ENCODE measurements at places on chromosomes 1 and 21.
A peak's percentile ranks its signal among the peaks of the same experiment; 100 is the strongest.

GRCh38 chr1:88070956-88071355, 613.1 kb upstream of the PKN2 start:
- DNase-seq = no peak

DNA sequence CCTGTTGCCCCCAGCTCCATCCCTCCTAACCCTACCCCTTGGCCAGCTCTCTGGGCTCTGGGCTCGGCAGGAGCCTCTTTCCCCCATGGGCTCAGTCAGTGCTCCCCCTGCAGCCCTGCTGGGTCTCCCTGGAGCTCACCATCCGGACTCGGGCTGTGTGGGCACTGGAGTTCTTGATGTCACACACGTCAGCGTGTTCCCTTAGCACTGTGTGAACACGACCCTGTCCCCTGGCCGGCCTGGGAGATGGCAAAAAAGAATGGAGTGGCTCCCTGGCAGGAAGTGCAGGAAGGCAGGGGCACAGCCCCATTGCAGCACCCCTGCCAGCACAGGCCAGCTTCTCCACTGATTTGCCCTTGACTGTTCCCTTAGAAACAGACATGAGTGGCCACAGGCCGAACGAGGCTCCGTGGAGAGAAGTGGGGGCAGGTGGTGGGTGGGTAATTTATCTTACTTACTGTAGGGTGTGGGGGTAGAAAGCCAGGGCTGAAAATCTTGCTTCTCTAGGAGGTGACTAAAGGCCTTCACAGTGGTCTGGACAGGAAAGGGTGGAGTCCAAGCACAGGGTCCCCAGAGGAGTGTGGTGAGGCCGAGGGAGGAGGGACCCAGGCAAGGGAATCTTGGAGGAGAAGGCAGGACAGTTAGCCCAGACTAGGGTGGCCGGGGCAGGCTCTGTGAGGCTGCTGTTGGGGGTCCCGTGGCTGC, 381.7 kb upstream of the VAMP3 start:
- no peak for DNase-seq

DNA sequence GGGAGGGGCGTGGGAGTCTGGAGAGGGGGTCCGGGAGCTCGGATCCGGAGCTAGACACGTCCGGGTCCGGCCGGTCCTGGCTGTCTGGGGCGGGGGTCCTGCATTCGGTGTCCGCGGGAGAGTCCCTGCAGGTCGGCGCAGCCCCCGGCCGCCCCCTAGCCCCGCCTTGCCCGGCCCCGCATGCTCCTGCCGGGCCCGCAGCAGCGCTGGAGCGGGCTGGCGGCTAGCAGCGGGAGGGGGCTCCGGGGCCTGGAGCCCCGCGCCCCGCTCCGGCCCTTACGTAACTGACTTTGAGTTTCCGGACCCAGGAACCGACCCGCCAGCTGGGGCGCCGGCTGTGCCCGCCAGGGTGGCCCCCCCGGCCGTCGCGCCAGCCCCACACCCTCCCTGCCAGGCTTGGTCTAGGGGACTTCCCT, 26.9 kb upstream of the EPB41 start:
- peak; percentile 43 for DNase-seq

GRCh38 chr1:224864006-224864405, 65.5 kb upstream of the DNAH14 start:
- no peak for DNase-seq

- DNase-seq = no peak
These were observed 1004.9 kb upstream of the NCAM2 start for GRCh38 chr21:19993268-19993667.

GRCh38 chr1:23639460-23640095, 52.0 kb upstream of the RPL11 start:
- no peak for DNase-seq

DNA sequence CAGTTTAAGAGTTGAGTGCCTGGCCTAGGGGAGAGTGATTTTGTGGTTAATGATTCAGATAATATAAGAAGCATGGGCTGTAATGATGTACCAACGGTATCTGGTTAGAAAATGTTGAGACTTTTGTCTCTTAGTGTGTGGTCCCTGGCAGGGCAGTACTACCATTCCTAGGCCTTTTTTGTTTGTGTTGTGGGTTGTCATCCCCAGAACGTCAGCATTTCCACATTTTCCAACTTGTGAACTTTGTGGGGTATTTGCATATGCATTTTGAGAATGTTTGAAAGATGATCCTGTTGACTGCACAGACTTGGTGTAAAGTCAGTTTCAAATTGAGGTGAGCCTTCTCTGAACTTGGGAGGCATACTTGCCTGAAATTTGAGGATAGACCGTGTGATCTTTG, 11.4 kb downstream of the NEK7 start:
- DNase-seq = no peak

DNA sequence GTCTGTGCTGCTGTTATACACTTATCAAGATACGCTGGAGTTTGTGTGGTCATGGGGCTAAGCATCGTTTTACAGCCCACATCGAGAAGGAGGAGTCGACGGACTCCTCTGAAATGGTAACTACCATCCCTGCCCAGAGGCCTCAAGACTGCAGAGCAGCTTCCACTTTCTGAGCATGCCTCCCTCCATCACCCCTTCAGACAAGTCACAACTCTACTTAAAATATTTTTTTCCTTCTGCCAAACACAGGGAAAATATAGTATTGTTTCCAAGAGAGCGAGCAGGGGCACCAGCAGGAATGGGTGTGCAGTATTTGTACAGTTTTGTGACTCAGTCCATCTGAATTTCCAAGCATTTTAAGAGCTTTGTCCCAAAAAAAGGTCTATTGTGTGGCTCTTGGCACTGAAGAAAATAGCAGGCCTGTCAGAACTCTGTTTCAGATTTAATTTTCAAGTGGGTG, 14.1 kb downstream of the EVA1C start:
- DNase-seq = no peak

GRCh38 chr1:16215882-16216753, 3.7 kb upstream of the ARHGEF19 start:
- DNase-seq = peak; percentile 91

- peak; percentile 83 for DNase-seq
These were observed at the start of gene AVPR1B for GRCh38 chr1:206117151-206117948. TSS of gene AVPR1B (minus strand) at chr1:206117388. CDS start at chr1:206116890, 498 bp downstream.

DNA sequence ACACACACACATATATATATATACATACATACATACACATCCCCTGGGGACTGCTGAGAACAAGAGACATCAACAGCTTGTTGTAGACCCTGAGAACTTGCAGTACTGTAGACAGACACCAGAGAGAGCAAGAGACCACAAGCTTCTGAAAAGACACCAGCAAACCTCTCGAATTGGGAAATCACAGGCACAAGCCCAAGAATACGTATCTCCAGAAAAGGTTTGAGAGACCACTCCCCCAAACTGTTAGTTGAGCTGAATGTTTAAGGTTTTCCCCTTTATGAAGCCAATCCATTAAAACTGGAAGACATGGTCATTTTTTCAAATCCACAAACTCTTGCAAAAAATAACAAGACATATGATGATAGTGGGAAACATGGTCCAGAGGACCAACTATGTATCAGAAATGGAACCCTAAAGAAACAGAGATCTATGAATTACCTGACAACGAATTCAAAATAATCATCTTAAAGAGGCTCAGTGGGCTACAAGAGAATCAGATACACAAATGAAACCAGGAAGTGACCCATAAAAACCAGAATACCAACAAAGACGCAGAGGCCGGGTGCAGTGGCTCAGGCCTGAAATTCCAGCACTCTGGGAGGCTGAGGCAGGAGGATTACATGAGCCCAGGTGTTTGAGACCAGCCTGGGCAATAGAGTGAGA, 45.1 kb downstream of the SLC2A1 start:
- peak; percentile 58 for DNase-seq

- peak; percentile 46 for DNase-seq
These were observed 11.9 kb upstream of the CLDN8 start for GRCh38 chr21:30227633-30228404.

DNA sequence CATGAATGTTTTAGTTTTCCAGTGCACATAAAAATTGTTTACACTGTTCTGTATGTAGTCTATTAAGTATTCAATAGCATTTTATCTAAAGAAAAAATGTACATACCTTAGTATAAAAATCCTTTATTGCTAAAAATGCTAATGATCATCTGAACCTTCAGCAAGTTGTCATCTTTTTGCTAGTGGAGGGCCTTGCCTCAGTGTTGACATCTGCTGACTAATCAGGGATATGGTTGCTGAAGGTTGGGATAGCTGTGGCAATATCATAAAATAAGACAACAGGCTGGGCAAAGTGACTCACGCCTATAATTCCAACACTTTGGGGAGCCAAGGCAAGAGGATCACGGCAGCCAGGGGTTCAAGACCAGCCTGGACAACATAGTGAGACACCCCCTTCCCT, 9.0 kb downstream of the DYNLT5 start:
- DNase-seq = no peak

DNA sequence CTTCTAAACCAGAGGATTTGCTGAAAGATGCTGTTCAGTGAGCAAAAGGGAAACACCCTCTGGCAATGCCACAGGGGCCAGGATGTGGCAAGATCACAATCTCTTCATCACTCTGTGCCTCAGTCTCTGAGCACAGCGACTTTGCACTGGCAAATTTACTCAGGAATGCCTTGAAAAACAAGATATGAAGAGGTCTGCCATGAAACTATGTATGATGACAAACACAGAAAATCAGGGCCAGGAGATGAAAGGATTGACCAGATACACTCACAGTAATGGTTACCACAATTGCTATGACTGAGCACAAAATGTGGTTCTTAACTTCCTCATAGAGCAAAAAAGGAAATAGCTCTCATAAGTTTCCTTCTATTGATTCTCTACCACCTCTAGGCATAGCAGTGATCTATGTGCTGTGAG, 5.8 kb downstream of the TTC13 start:
- no peak for DNase-seq

- no peak for DNase-seq
These were observed 413.7 kb downstream of the PTPRU start for GRCh38 chr1:29650041-29650400.

DNA sequence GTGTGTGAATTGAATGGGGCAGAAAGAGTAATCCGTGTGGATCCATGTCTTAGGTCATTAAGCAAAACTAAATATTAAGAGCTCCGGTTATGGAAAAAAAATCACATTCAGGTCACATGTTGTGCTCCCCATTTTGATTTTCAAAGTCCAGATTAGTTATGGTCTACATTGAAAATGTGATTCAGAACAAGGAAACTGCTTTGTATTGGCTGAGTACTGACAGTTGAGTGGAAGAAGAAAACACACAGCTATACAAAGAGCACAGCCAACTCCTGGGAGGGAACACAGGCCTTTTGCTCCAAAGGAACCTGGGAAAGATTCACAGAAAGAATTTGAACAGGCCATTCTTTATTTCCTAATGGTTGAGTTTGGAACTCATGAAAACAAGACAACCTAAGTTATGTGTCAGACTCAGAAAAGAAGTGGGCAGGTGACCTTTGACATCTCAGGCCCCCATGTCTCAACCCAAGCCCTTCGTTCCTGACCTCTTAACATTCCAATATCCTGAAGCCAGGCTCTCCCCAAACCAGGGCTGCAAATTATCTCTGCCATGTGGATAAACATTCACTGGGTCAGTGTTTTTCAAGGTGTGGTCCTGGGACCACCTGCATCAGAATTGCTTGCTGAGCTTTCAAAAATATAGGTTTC, 159.3 kb upstream of the LMO4 start:
- DNase-seq = no peak

GRCh38 chr1:174428033-174428432, 19.7 kb upstream of the GPR52 start:
- no peak for DNase-seq

DNA sequence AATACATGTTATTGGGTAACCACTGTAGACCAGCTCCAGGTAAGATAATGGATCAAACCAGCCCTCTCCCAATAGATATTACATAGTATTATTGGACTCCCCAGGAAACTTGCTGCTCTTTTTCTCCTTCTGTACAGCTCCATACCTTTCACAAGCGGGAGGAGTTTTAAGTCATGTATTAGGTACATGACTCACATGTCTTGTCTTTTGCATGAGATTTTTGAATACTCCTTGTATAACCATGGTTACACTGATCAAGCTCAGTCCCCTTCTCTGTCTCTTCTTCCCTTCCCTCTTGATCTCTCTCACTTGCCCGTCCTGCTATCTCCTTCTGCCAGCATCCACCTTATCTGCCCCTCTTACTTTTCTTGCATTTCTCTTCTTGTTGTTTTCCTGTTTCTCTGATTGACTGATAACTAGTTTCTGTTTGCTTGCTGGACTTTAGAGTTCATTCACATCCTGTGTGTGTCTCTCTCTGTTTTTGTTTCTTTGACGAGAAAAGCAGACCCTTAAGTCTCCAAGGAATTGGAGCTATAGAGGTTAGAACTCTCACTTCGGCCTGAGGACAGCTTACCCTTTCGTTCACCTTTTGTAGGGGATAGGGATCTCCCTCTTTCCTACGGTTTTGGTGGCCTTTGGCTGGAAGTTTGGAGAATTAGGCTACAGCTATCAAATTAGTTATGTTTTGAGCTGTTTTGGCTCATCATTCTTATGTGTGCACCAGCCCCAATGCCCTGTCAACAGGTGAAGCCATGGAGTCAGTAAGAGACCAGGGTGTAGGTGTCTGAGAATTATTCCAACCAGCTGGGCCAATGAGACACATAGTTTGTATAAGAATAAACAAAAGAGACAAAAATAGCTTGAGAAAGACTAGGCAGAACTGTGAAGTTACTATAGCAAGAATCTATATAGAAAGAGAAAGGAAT, 49.0 kb upstream of the ASB17 start:
- DNase-seq = no peak

DNA sequence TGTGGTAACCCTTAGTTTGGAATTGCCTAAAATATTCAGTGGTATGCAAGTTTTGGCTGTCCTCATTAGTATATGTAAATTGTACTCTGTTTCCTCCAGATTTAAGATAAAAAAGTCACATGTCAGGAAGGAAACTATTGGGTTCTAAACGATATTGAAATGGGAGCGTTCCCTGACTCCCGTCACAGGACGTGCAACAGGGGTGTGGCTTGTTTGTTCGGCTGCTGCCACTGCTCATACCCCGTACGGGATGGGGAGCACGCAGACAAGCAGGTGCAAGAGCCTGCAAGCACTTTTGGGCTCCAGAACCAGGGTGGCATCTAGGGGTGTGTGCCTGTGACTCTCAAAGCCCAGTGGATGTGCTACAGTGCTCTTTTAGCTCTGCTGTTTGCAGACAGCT, 6.2 kb upstream of the PAPPA2 start:
- no peak for DNase-seq

GRCh38 chr1:18280956-18281355, 173.4 kb downstream of the IGSF21 start:
- no peak for DNase-seq

GRCh38 chr1:28199328-28200233, 23.1 kb upstream of the PTAFR start:
- DNase-seq = no peak

GRCh38 chr1:211126622-211127021, 7.3 kb downstream of the KCNH1 start:
- no peak for DNase-seq

- no peak for DNase-seq
These were observed 558 bp downstream of the USP1 start for GRCh38 chr1:62437273-62437940.

- no peak for DNase-seq
These were observed 28.1 kb downstream of the MDM4 start for GRCh38 chr1:204544321-204544720.

GRCh38 chr1:52192024-52192423, 50.1 kb downstream of the ZFYVE9 start:
- DNase-seq = no peak

DNA sequence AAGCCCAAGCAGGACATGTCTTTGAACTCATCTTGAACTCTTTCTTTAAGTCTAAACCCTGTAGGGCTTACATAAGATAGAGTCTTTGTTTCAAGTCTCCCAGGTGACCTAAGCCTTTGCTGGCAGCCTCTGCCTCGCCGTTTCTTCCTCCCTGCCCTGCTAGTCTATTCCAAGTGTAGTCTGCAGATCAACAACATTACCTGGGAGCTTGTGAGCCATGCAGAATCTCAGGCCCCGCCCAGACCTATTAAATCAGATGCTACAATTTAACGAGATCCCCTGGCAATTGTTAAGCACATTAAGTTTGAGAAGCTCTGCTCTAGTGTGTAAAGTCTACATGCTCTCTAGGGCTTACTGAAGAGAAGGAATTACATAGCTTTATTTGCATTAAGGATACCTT, 271.6 kb downstream of the PBX1 start:
- no peak for DNase-seq
